ENCODE measurements at places on chromosomes 11 and 22.

DNA sequence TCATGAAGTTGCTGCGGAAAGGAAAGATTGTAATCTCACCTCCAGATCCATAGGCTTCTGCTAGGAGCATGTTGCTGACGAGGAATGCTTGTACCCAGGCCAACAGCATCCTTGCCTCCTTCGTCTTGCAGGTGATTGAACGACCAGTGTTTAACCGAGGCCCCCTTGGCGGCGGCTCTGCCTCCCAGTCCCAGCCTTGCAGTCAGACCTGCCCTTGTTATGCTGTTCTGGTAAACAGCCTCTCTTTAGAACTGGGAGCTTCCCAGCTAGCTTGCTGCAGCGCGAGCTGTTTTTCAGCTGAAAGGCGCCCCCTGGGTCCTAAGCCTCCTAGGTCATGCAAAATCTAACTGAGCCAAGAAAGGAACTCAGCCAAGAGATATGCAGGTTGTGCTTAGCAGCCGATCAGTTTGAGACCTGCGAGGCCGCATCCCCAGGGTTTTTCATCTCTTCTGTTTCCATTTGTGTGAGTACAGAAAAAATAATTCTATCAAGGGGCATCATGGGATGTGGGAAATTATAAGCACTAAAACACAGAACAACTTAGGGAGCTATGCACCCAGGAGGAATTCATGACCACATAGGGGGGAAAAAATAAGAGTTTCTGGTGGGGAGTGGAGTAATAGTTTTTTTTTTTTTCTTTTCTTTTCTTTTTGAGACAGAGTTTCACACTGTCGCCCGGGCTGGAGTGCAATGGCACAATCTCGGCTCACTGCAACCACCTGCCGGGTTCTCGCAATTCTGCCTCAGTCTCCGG is at the start of gene PIK3IP1:
Gene PIK3IP1, minus strand, starts transcription at position 253 of the 754 bp plus-strand sequence. Its CDS starts 144 bp downstream, at position 109.
- peak; percentile 89 for DNase-seq

GRCh38 chr11:75894036-75894585 is 79.1 kb downstream of the UVRAG start:
- DNase-seq = no peak

DNA sequence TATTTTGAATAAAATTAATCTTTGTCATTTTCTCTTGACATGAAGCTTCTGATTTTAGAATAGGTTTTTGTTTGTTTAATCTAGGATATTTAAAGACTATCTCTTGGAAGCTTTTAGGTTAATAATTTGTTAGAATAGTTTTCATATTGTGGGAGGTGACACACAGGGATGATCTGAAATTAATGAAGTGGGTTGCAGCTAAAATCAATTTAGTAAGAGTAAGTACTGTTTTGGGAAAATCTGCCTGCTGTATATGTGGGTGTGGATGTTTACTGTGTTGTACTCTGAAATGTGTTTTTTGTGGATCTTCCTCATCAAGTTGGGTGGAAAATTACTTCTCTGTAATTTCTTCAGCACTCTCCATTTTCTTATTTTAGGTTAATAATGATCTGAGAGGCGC is 67.3 kb downstream of the BID start:
- no peak for DNase-seq

DNA sequence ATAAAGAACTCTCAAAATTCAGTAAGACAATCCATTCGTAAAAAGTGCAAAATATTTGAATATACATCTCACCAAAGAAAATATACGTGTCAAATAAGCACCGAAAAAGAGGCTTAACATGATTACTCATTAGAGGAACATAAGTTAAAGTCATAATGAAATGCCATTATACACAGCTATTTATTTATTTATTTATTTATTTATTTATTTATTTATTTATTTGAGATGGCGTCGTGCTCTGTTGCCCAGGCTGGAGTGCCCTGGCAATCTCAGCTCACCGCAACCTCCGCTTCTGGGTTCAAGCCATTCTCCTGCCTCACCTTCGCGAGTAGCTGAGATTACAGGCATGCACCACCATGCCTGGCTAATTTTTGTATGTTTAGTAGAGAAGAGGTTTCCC is 203.6 kb upstream of the UBASH3B start:
- DNase-seq = no peak

- peak; percentile 43 for DNase-seq
Observed at GRCh38 chr22:33920197-33920540, at the start of gene LARGE1. Gene LARGE1 (minus strand): TSS chr22:33920476.

DNA sequence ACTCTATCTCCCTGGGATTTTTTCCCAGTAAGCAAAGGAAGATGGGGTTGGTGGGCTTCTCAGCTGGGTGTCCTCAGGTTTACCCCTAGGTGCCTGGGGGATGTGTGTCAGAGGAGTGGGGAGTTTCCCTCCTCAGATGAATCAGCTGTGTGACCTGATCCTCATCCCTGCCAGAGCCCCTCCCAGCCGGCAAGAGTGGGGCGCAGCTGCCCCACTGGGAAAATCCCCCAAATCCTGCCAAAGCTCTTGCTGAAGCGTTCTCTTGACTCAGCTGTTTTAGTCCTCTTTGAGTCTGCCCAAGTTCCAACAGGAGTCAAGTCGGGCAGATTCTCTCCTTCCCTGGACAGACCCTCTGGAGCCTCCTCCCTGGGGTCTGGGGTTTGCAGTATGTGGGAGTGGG is 6.0 kb downstream of the C11orf68 start:
- DNase-seq = no peak

GRCh38 chr11:93936460-93936859 is 84.7 kb upstream of the HEPHL1 start:
- DNase-seq = peak; percentile 48

DNA sequence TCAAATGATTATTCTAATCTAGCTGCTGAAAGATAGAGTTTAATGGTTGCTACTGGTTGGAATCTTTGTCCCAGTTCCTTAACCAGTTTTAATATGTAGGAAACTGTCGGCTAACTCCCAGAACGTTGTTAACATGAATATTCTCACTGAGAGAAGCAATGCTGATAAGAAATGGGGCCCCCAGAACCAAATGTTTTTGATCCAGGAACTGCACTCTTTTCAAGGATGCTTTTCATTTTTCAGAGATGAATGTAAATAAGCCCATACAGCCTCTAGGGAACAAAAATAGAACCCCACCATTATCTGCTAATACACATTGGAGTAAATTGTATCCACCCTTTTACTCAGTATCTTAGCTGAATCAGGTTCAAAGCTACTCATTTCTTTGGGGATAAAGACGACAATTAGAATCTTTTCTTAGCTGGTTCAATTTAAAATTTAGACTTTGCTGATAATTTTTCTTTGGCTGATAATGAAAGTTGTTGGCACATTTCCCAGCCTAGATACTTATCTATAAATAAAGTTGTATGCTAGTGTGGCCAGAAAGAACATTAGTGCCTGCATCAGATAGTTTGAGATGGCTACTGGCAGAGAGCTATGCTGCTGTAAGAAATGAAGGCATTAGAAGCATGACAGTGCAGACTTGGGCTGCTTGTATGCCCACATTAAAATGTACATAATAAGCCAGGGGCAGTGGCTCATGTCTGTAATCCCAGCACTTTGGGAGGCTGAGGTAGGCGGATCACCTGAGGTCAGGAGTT is 323.3 kb upstream of the PDGFD start:
- DNase-seq = no peak

DNA sequence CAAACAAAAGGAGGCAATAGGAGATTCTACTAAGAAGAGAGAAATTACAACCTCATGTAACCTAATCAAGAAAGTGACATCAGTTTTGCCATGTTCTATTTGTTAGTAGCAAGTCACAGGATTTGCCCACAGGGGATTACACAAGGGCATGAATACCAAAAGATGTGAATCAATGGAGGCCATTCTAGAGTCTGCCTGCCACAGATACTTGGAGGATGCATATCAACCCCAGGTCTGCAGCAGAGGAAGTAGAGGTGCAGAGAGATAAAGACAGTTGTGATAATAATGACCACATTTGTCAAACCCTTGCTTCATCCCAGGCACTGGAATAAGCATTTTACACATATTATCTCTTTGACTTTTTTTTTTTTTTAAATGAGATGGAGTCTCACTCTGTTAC is 2.4 kb upstream of the ASCC2 start:
- no peak for DNase-seq

- no peak for DNase-seq
Observed at GRCh38 chr11:130340671-130341319, 26.1 kb upstream of the ZBTB44 start.

- no peak for DNase-seq
Observed at GRCh38 chr11:23772081-23772480, 724.8 kb upstream of the LUZP2 start.

DNA sequence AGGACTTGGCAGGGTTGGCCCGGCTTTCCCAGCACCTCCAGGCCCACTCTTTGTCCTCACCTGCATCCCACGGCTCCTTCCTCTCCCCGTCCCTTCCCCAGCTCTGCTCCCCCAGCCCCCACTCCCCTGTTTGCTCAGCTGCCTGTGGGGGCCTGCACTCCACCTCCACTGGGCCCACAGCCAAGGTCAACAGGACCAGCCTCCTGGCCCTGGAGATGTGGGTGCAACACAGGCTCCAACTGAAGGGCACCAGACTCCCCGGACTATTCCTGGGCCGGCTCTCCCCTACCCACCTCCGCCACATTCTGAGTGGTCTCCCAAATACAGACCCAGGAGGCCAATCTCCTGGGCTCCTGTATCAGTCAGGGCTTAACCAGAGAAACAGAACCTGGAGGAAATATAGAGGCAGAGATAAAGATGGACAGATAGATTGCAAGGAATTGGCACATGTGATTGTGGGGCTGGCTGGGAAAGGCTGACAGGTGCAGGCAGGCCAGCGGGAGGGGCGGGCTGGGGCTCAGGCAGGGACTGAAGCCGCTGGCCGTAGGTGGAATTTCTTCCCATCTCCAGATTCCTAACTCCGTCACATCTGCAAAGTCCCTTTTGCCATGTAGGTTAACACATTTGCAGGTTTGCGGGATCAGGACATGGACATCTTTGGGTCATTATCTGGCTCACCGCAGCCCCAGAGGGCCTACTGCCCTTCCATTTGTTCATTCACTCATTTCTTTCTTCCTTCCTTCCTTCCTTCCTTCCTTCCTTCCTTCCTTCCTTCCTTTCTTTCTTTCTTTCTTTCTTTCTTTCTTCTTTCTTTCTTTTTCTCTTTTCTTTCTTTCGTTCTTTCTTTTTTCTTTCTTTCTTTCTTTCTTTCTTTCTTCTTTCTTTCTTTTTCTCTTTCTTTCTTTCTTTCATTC is 45.8 kb upstream of the MYH9 start:
- DNase-seq = peak; percentile 20

- DNase-seq = no peak
Observed at GRCh38 chr11:44032299-44033085, 15.3 kb upstream of the ACCSL start.

GRCh38 chr11:130979386-130979972 is 63.2 kb upstream of the SNX19 start:
- peak; percentile 83 for DNase-seq

DNA sequence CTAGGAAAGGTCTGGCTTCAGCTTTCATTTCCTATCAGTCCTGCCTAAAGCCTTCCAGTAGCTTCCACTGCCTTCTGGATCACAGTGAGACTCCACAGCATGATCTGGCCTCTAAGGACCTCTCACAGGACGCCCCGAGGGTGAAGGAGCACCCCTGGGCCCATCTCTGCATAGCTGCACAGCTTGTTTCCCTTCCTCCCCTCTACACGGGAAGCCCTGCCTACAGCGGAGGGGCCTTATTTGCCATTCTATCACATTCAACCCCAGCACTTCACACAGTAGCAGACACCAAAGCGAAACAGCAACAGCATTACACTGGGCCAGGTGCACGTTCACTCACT is 162.3 kb upstream of the GRK3 start:
- no peak for DNase-seq

GRCh38 chr11:111355101-111355500 is 24.0 kb downstream of the POU2AF1 start:
- no peak for DNase-seq

- no peak for DNase-seq
Observed at GRCh38 chr11:112524798-112525197, 264.1 kb upstream of the PLET1 start.

- no peak for DNase-seq
Observed at GRCh38 chr22:45208993-45209838, 31.5 kb downstream of the KIAA0930 start.

- no peak for DNase-seq
Observed at GRCh38 chr11:128695539-128696221, 1.8 kb downstream of the FLI1 start.

GRCh38 chr11:66686100-66686785 is 8.6 kb upstream of the RBM4B start:
- DNase-seq = no peak

DNA sequence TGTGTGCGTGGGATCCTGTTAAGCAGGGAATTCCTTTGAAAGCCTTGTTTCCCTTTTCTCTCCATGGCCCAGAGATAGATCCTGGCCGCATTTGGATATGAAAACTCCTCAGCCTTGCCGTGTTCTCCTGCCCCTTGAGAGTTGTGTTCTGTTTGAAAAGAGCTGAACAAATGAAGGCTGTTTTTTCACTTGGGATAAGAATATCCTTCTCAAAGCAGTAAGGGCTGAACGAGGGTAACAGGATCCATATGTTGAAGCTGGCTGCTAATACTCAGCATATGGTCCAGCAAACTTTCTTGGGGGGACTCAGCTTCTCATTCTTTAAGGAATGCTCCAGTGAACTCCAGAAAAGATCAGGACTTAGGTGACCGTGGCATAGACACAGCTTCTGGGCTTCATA is 114.5 kb upstream of the TTC12 start:
- peak; percentile 24 for DNase-seq

- DNase-seq = no peak
Observed at GRCh38 chr22:17998913-17999312, 25.4 kb downstream of the MICAL3 start.

DNA sequence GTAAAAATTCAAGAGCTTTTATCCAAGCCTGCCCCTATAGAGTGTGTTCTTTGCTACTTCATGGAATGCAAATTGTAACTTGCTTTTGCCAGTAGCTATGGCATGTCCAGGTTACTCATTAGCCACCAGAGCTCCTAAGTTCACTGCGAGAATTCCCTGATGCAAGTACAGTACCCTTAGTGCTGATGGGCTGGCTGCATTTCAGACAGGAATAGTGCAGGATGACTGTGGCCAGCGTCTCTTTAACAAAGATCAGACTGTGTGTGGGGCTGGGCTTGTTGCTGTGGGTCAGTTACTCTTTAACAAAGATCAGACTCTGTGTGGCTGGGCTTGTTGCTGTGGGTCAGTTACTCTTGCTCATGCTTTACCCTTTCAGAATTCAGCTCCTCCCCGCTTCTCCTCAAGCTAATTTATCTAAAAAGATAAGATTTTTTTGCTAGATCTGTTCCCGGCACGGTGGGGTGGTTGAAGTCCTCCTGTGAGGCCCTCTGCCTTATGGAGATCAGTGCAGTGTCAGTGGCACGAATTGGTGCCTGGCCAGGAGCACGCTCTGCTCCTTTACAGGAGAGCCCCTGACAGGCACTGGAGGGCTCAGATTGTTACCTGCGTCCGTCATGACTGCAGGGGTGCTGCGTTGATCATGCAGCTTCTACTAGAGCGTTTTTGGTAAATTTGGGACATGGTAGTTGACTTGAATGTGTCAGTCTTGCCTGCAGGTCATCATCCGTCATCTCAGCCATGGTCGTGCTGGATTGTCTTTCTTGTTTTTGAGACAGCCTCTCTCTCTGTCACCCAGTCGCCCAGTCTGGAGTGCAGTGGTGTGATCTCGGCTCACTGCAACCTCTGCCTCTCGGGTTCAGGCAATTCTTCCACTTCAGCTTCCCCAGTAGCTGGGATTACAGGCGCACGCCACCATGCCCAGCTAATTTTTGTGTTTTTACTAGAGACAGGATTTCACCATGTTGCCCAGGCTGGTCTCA is 27.0 kb downstream of the AP2A2 start:
- DNase-seq = no peak

All from NCI-H82 (cell line).